Mesothelial cell of epicardium (in vitro differentiated cells): ENCODE measurements at places on chromosomes 5 and 9. TPM values are rescaled to one million over a fixed set of nuclear protein-coding genes. Genes with fewer than 3 reads are reported as not detected.

GRCh38 chr9:134602547-134603362, 38.8 kb upstream of the COL5A1 start:
- peak; percentile 77 for DNase-seq

GRCh38 chr5:17663182-17663581, 28.9 kb downstream of the TAF11L14 start:
- DNase-seq = no peak

GRCh38 chr9:13674926-13675637, 395.6 kb upstream of the MPDZ start:
- DNase-seq = no peak

- DNase-seq = no peak
Measured at GRCh38 chr5:104891596-104891995, 1329.0 kb upstream of the NUDT12 start.

DNA sequence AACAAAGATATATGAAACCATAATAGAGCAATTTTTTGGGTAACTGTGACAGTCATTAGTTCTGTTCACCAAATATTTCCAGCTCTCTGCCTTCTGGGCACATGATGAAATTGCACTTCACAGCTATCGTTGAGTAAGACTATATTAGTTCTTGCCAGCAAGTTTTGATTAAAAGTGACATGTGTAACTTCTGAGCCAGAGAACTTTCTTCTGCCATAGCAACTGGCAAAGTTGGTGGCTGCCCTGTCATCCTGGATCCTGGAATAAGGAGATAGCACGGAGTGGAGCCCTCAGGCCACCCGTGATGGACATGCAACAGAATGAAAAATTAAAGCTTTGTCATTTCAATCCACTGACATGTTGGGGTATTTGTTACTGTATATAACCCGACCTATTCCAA, 194.4 kb upstream of the VCAN start:
- no peak for DNase-seq

DNA sequence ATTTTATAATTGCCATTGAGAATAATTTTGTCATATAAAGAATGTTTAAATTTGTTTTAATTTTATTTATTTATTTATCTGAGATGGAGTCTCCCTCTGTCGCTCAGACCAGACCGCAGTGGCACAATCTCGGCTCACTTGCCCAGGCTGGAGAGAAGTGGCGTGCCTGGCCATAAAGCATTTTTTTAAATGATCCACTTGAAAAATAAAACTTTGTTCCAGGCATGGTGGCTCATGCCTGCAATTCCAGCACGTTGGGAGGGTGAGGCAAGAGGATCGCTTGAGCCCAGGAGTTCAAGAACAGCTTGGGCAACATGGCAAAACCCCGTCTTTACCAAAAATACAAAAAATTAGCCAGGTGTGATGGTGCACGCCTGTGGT, 2.1 kb upstream of the SIT1 start:
- DNase-seq = no peak

GRCh38 chr5:21931116-21931515, 922.0 kb downstream of the CDH12 start:
- no peak for DNase-seq

- no peak for DNase-seq
Measured at GRCh38 chr5:59789197-59789596, 104.3 kb downstream of the PDE4D start.

- DNase-seq = no peak
Measured at GRCh38 chr5:143180751-143181150, 222.7 kb downstream of the NR3C1 start.

GRCh38 chr9:78365748-78366697, 69.1 kb downstream of the PSAT1 start:
- DNase-seq = no peak

DNA sequence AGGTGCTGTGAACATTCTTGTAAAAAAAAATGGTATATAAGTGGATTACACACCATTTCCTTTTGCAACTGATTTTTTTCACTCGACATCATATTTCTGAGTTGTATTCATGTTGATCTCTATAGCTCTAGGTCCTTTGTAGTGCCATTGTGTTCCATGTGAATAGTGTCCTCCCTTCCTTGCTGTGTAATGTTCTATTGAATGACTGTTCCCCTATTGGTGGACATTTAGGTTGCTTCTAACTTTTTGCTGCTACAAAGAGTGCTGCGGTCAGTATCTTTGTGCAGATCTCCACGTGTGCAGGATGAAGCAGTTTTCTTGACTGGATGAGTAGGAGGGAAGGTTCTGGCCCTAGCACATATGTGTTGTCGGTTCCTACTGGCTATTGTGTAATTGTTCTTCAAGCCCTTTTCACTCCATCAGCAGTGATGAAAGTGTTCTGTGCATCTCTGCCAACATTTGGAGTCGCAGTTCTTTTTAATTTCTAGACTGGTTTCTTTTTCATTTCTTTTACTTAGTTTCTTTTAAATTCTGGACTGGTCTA, 20.2 kb downstream of the DAB2IP start:
- no peak for DNase-seq

GRCh38 chr9:93305497-93306020, 121.6 kb downstream of the WNK2 start:
- DNase-seq = no peak

- no peak for DNase-seq
Measured at GRCh38 chr9:132756214-132756845, 86.1 kb downstream of the GTF3C4 start.

- no peak for DNase-seq
Measured at GRCh38 chr5:126461838-126462237, 38.6 kb downstream of the GRAMD2B start.

- no peak for DNase-seq
Measured at GRCh38 chr5:140286424-140286823, 16.5 kb downstream of the PFDN1 start.

- DNase-seq = no peak
Measured at GRCh38 chr5:51987239-51987638, 604.0 kb downstream of the ISL1 start.

PRR16 gene
- 1.9 to 2.7 TPM (median 2.1 TPM) in 3 replicates for total RNA-seq

ZNF483 gene
- total RNA-seq = 12.2 to 13.0 TPM (median 12.6 TPM) in 3 replicates

RPL7A gene
- 2,220 to 2,356 TPM (median 2,311 TPM) in 3 replicates for total RNA-seq

KCTD16 gene
- 3.9 to 4.8 TPM (median 4.5 TPM) in 3 replicates for total RNA-seq

DIPK1B gene
- 56.2 to 60.5 TPM (median 58.1 TPM) in 3 replicates for total RNA-seq

G3BP1 gene
- 211 to 224 TPM (median 223 TPM) in 3 replicates for total RNA-seq

IFNA7 gene
- not detected in 3 replicates for total RNA-seq

PCAT7 gene
- total RNA-seq = 18.5 to 19.0 TPM (median 18.8 TPM) in 3 replicates

PPP2CA gene
- total RNA-seq = 126 to 137 TPM (median 134 TPM) in 3 replicates

CDO1 gene
- 9.9 to 13.1 TPM (median 11.8 TPM) in 3 replicates for total RNA-seq

CDX1 gene
- 0.51 to 1.1 TPM (median 0.68 TPM) in 3 replicates for total RNA-seq

NRG2 gene
- 2.0 to 2.8 TPM (median 2.0 TPM) in 3 replicates for total RNA-seq

TNC gene
- total RNA-seq = 20.1 to 22.8 TPM (median 21.5 TPM) in 3 replicates
